ENCODE measurements at places on chromosomes 3 and 15.
A peak's percentile ranks its signal among the peaks of the same experiment; 100 is the strongest.

DNA sequence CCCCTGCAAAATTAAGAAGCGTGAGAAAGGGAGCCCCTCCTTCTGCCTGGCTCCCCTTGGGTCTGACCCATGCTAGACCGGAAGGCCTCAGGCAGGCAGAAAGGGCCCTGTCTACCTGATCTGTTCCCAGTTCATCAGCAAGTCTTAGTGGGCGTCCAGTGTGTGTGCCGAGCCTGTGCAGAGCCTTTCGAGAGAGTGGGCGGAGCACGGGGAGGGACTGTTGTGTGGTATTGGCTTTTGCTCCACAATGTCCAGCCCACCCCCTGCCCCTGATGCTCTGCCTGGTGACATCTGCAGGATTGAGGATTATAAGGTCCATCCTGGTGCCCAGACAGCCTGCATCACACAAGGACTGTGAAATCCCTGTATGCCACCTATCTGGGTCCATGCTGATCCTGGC lies 82.9 kb downstream of the CHDH start:
- DNase-seq, result no peak

DNA sequence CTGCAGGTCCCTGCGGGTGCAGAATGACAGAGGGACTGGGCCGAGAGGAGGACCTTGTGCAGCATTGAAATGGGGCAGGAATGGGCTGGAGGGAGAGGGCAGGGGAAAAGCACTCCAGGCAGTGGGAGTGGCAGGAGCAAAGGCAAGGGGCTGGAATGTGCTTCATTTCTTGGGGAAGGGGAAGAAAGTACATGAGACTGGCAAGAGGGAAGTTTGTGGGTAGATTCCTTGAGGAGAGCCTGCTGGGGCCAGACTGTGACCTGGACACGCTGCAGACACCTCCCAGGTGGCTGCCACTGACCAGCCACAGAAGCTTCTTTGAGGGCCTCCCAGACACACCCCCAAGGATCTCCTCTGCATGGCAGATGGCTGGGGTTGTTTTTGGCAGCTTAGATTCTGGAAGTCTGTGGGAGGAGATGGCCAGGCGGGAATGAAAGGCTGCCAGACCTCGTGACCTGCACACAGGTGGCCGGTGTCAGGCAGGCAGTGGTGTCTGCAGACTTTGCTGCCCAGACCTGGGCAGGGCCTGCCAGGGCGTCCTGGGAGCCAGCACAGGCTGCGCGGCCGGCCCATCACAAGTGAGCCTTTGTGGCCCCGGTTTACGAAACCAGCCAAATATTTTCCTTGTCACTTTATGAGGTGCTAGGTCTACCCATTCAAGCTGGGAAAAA lies 53.1 kb downstream of the SPSB4 start:
- DNase-seq, result no peak

DNA sequence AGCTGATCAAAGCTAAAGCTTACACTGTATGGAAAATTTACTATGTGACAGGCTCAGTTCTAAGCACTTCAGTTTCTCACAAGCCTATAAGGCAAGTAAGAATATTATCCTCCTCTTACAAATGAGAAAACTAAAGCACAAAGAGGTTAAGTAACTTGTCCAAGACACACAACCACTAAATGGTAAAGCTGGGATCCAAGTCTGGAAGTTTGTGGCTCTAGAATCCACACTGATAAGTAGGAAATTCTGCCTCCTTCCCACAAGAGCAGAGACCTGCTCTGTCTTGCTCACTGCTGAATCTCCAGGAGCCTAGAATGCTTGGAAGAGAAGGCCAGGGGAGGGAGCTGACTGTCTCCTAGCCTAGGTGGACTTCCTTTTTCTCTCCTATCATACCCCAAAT lies 60.6 kb downstream of the MAGI1 start:
- DNase-seq, result no peak

DNA sequence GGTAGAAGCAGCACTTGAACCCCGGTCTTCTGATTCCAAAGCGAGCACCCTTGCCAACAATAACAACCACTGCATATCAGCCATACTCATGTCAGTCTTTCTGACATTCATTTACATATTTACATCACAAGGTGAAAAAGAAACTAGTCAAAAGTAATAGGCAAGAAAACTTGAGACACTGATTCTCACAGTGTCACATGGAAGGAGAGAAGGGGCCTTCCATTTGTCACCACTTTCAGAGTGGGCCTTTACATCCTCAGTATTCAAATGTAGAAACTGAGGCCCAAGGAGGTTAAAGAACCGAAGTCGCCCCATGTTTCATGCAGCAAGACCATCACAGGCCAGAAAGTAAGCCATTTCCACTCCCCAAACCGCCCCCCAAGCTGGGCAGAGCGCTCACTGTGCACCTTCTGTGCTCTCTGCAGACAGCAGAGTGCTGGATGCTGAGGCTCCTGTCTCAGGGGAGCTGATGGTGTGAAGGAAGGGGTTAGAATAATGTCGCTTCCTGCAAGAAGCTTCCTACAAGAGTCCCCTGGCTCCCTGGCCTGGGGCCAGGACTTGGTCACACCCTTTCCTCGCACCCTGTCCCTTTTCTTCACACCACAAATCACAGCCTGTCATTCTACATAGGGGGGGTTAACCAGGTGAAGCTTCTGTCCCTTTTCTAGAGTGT lies 260.1 kb downstream of the UACA start:
- DNase-seq, result no peak

GRCh38 chr15:78415284-78415683 lies 22.7 kb upstream of the IREB2 start:
- no peak for DNase-seq

DNA sequence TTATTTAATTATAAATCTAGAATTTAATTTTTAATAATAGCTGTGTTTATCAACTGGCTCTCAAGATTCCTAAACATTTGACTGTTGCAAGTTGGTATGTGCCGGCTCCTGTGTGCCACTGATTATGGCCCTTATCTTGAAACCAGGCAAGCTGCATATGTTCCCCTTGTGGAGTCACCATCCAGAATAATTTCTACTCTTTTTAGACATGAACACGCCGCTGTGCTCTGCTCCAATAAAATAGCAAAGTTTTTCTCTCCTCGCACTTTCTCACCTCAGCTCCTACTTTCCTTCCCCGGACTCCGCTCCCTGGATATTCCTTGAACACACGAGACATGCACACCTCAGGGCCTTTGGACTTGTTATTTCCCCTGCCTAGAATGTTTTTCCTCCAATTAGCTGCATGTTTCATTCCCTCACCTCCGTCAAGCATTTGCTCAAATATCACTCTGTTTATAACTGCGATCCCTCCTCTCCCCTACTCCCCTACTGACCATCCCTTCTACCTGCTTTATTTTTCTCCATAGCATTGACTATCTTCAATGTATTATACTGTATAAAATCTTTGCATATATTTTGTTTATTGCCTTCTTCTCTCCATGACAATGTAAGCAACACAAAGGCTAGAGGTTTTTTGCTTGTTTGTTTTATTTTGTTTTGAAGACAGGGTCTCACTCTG lies 26.1 kb upstream of the ERICH6 start:
- DNase-seq, result no peak

GRCh38 chr15:84982301-84982920 lies 755 bp downstream of the PDE8A start:
- peak; percentile 66 for DNase-seq

- no peak for DNase-seq
Observed at GRCh38 chr3:160154033-160154432, 71.2 kb upstream of the C3orf80 start.

GRCh38 chr3:136075811-136076210 lies 110.3 kb downstream of the PPP2R3A start:
- DNase-seq, result no peak

DNA sequence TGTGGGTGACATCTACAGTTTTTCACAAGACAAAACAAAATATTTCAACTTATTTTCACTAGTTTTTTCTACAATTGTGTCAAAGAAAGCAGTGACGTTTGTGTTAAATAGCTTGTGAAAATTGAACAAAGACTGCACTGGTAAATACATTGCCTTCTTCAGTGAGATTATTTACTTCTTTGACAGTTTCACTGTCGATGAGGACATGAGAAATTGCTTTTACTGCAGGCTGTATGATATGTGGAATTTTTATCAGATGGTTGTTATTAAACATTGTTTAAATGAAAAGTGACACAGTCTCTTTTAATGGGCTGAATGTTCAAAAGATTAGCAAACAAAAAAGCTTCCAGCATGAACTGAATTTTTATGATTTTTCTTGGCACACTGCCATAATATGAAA lies 773.9 kb upstream of the CADM2 start:
- DNase-seq, result no peak

DNA sequence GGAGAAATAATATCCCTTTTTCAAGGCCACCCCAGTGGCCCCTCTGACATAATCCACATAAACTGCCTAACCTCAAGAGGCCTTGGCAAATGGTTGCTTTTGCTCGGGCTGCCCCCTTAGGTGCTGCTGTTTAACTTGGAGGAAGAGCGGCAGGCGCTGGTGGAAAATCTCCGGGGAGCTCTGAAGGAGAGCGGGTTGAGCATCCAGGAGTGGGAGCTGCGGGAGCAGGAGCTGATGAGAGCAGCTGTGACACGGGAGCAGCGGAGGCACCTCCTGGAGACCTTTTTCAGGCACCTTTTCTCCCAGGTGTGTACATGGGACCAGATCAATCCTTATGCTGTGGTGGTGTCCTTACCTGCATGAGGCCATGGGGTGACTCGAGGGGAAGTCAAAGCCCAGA lies 15.0 kb downstream of the DUOX1 start:
- DNase-seq, result no peak

- DNase-seq, result no peak
Observed at GRCh38 chr3:138493804-138494606, 59.6 kb downstream of the ESYT3 start.

GRCh38 chr3:37673401-37673800 lies 188.3 kb upstream of the CTDSPL start:
- no peak for DNase-seq

- DNase-seq, result no peak
Observed at GRCh38 chr3:148737104-148737530, 39.4 kb downstream of the AGTR1 start.

DNA sequence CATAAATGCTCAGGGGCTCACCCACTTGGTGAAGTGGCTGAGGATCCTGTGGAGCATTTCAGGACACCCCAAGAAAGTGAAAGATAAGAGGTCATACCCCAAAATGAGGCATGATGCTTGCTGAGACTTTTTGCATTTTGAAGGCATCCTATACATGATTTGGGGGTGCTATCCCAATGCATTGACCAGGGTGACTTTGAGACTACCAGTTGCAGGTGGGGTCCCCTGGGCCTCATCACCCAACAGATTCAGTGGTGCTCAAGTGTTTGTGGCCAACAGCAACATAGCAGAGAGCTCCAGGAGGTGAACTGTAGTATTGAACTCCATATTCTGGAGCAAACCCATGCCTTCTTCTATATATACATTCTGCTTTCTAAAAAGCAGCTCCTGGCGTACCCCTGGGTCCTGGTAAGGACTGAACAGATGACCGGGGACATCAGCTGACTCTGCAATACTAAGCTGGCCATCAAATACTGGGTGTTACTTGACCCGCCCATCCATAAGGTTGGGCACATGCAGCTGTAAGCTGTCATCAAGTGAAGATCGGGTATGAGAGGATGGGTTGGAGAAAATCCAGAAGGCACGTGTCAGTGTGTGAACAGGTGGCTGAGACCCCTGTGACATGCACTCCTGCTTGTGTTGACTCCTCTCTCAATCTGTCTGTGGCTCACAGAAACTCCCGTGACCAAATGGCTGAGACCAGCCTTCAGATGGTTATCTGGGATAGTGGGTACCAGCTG lies 143.3 kb downstream of the KLF13 start:
- DNase-seq, result no peak

DNA sequence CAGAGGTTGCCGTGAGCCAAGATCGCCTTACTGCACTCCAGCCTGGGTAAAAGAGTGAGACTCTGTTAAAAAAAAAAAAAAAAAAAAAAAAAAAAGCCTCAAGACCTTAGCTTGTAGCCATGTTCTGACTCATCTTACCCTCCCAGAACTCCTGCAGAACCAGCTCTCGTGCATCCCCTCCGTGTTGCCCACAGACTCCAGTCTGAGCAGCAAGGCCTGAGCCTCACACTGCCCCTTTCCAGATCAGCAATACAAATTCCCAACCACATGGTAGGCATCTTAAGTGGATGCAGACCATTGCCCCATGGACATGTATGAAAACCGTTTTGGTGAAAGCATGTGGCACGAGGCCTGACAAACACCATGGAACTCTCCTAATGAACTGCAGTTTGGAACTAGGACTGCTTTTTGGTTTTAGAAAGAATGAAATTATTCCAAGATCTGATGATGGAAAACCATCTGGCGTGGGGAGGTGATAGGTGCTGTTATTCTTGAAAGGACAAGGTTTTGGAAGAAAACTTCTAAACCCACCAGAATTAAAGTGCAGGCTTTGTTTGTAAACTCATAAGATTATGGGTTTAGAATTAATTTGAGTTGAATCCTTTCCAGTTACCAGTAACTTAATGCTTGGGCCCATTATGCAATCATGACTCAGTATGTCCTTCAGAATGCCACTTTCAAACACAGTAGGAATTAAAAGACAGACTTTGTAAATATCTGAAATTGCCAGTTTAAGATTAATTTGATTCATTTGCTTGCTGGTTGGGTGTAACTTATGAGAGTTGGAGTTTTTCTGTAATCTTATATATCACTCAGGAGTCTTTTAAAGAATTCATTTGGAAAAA lies 163.7 kb upstream of the LRTM1 start:
- DNase-seq, result no peak

DNA sequence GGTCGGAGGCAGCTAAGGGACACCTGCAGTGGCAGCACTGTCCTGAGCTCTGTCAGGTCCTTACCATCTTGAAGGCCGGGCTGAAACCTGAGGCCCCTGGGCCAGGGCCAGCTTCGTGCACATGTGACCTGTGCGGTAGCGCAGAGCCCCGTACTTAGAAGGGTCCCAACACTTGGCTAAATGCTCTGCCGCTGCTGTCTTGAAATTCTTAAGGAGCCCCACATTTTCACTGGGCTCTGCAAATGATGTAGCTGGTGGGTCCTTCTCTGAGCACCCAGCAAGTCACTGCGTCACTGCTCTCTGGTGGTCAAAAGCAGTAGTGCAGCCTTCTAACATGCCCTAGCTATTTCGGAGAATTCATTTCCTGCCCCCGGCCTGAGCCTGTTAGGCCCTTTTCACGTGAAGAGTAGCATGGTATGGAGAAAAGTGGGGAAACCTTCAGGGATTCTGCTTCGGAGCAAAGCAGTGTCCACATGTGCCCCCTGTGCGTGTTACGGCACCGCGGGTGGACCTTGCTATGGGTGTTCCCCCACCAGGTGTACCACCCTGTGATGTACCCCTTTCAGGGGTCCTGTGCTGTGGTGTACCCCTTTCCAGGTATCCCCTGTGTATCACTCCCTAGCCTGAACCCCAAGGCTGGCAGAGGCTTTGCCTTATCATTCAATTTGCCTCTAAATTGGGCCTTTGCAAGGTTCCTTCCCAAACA lies 79.7 kb downstream of the TMEM266 start:
- DNase-seq, result peak; percentile 96

DNA sequence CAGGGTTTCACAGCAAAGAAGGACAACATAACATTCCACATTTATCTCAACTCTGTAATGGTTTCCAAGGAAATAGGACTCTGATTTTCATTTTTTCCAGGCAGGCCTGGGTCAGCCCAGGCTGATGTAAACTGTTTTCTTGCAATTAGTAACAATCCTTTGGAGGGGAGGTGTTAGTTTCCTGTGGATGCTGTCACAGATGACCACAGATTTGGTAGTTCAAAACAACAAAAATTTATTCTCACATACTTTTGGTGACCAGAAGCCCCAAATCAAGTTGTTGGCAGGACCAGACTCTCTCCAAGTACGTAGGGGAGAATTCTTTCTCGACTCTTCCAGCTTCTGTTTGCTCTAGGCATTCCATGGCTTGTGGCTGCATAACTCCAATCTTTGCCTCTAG lies 88.0 kb downstream of the EDEM1 start:
- DNase-seq, result no peak

GRCh38 chr15:101153801-101154656 lies 97.8 kb downstream of the CHSY1 start:
- no peak for DNase-seq

Data from HAP-1 (cell line).